Lower leg skin (tissue), 4 donors: ENCODE measurements at places on chromosomes 3 and 15. TPM values are rescaled to one million over a fixed set of nuclear protein-coding genes. Genes with fewer than 3 reads are reported as not detected.

LRRC34 gene
- 0.34 TPM for total RNA-seq

CISH gene
- total RNA-seq, result 14.5 TPM

GRCh38 chr3:20060974-20061685, 20.9 kb downstream of the KAT2B start:
- DNase-seq, result no peak

GRCh38 chr3:32794487-32795308, 23.1 kb upstream of the TRIM71 start:
- DNase-seq, result no peak

DNA sequence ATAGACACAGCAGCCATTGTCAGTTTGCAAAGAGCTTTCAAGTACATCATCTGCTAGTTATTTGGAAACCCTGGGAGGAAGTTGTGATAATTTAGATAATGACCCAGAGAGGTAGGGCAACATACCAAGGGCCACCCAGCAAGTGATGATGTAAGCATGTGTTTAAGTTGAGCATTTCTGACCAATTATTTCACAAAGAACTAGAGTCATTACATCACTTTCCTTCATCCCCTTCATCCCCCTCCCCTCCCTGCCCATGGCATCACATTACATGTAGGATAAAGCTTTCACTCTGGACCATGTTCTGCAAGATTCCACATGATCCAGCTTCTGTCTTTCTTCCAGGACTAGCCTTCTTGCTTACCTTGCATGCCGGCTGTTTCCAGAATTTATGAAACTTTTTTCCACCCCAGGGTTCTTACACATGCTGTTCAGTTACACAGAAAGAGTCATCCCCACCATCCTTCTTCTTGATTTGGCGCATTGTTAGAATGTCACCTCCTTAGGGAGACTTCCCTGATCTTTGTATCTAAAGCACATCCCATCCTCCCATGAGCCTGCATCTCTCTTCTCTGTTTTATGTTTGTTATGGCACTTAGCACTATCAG, 71.3 kb downstream of the PTPRG start:
- DNase-seq, result no peak

DNA sequence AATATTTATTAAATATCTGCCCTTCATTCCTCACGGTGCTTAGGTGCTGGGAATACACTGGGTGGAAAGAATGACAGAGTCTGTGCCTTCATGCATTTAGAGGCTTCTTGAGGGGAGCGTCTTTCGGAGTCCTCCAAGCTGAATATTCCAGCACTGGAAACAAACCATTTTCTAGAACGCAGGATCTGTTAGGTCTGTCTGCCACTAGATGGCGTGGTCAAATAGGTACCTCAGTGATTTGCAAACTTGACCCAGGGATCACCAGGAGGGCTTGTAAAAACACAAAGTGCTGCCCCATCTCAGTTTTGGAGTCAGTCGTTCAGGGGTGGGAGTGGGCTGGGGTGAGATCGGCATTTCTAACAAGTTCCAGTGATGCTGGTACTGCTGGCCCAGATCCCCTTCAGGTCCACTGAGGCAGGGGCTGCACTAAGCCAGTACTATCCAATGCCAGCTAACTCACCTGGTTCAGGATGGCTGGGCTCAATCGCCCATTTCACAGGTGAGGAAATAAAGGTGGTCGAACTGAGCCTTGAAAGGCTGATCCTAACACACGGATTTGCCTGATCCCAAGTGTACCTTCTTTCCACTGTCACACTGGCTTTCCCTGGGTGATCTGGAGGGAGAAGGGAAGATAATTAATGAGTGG, 14.8 kb downstream of the ARNT2 start:
- no peak for DNase-seq

- DNase-seq, result no peak
These were observed 61.7 kb downstream of the SCN11A start for GRCh38 chr3:38989917-38990510.

DNA sequence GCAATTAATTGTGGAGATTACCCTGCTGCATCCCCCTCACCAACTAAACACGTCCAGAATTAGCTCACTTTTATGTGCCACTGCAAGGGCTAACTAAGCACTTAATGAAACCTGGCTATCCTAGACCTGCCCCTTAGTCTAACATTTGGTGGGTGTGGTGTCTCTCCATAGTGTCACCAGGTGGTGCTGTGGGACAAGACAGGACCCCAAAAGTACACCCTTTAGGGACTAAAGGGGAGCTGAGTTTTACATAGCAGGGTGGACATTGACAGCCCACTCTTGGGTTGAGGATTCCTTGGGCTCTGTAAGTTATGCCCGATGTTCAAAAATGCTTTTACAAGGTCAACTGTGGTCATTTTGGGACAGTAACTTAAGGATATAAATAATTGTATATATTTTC, 5.7 kb downstream of the DUT start:
- DNase-seq, result no peak
